ENCODE measurements at places on chromosomes 3 and 15.
A peak's percentile ranks its signal among the peaks of the same experiment; 100 is the strongest.

GRCh38 chr3:111944372-111944771, 34.5 kb upstream of the ABHD10 start:
- no peak for DNase-seq

DNA sequence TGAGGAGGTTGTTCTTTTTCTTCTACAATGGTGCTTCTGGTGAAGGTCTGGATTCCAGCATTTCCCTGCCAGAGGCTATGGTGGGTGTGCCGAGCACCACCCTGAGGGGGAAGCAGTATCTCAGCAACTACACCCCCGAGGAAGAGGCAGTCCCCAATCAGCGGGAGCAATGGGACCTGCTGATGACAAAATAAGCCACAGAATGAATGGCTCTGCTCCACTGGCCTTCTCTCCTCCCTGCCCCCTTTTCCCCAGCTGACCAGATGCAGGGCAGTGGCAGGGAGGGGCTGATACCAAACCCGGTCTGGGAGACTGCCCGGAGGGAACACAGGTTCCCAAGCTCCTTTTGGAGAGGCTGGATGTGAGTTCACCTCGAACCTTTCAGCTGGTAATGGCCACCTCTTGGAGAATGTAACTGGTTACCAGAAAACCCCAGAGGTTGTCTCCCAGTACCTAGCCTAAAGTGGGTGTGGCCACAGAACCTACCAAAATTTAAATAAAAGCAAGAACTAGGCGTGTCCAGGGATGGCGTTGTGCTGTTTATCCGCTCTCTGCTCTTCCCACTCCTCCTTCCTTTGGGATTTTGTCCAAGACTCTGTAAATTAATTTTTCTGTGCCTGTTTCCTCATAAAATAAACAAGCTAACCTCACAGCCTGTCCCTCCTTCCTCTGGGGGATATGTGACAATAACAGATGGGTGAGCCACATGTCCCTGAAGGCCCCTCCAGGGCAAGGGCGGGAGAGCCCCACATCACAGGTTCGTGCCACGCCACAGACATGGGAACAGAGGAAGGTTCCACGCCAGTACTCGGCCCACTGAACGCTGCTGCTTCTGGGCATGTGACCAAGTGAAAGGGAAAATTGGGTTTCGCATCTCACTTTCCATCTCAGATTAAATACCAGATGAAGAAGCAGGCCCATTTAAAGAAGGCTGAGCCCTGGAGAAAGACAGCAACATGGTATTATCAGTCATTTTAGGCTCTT, 35.1 kb upstream of the SPTBN5 start:
- DNase-seq, result peak; percentile 65

- DNase-seq, result no peak
Observed at GRCh38 chr3:31668242-31668641, 135.5 kb downstream of the STT3B start.

DNA sequence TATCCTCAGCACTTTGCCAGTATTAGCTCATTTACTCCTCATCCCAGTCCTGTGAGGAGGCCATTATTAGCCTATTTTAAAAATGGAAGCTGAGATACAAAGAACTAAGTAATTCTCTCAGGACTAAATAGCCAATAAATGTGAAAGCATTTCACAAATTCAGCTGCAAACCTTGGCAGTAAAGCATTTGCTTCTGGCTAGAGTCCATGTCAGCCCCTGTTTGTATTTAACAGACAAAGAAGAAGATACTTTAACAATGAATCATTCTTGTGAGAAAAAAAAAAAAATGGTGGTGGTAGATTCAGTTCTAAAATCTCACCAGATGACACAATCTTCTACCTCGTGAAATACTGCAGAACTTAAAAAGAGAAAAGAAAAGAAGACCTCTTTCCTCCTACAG, 85.0 kb upstream of the CNTN6 start:
- DNase-seq, result peak; percentile 11

DNA sequence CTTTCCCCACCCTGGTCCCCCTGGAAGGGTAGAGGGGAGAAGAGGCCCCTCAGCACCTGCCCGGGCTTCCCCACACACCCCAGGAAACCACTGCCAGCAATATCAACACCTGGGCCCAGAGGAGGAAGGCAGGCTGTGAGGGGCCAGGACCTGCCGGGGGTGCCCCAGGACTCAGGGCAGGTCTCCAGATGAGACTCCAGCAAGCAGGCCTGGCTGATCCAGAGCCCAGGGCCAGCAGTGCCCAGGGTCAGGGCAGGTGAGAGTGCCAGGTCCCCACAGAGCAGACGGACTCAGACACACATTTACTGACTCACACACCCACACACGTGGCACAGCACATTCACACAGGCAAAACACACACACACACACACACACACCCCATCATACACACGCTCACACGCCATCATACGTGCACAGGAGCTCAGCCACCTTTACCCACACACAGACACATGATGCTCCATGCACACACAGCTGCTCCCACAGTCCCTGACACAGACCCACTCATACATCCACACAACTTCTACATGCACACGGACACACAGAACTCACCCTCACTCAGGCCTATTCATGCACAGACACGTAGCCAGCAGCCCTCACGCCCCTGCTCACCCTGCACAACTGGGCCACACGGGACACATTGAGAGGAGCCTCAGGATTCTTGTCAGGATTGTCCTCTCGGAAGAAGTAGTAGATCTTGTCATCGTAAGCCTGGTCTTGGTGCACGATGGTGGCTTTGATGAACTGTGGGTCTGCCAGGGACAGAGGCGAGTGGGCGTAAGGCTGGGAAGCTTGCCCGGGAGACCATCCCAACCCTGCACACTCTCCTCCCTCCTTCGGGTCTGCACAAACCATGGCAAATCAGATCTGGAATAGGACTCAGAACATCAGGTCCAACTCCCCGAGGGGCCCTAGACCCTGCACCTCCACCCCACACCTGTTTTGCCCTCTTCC, 17.5 kb downstream of the SEMA7A start:
- no peak for DNase-seq

DNA sequence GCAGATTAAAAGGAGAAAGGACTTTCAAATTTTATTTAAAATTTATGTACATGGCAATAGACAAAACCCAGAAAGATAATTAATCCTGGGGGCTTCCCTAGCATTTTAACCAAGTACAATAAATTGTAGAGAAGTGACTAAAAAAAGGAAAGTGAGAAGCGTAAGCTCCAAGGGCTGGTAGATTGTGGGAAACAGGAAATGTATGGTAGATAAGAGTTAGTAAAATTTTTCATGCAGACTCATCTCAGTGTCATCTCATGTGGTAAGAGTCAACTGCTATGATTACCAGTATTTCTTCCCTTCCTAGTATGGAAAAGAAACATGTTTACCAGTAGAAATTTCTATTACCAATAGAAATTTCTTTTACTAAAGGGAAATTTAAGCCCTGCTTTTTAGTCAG, 464.3 kb upstream of the AGTR1 start:
- DNase-seq, result peak; percentile 58

GRCh38 chr3:135034291-135034768, 239.3 kb downstream of the EPHB1 start:
- DNase-seq, result no peak

- peak; percentile 63 for DNase-seq
Observed at GRCh38 chr3:169241991-169242707, 421.4 kb downstream of the MECOM start.

DNA sequence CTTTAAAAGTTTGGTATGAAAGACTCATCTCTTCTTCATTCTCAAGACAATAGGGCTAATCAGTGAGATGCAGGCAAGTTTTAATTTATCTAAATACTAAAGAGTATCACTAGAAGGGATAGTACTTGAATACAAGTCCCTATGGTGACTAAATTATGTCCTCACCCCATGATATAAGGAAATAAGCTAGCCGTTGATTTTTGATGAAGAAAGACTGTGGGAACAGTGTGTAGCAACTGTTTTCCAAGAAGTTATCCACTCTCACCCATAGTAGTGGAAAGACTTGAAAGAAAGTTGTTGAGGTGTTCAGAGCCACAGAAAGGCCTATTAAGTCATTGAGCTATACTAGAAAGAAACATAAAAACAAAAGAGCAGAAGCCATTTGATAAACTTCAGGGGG, 36.7 kb downstream of the PIK3CA start:
- DNase-seq, result no peak

DNA sequence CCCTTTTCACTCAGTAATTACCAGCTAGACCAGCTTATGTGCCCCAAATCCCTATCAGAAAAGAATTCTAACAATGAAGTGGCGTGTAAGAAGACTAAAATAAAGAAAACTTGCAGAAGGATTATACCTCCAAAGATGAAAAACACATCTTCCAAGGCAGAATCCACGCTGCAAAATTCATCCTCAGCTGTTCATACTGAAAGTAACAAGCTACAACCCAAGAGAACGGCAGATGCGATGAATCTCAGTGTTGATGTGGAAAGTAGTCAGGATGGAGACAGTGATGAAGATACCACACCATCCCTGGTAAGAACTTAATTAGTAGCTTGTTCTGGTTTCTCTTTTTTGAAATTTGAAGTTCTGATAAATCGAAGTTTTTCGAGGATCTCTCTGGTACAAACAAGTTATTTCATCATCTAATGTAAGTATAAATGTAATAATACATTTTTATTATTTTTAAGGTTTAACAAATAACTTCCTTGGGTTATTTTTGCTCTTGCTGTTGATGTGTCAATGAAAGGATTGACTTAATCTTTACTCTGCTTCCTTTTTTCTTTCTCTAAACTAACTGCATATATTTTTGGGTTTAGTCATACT, 1.4 kb downstream of the WDR76 start:
- DNase-seq, result peak; percentile 31

GRCh38 chr3:15264486-15264885, 58.4 kb downstream of the CAPN7 start:
- no peak for DNase-seq

DNA sequence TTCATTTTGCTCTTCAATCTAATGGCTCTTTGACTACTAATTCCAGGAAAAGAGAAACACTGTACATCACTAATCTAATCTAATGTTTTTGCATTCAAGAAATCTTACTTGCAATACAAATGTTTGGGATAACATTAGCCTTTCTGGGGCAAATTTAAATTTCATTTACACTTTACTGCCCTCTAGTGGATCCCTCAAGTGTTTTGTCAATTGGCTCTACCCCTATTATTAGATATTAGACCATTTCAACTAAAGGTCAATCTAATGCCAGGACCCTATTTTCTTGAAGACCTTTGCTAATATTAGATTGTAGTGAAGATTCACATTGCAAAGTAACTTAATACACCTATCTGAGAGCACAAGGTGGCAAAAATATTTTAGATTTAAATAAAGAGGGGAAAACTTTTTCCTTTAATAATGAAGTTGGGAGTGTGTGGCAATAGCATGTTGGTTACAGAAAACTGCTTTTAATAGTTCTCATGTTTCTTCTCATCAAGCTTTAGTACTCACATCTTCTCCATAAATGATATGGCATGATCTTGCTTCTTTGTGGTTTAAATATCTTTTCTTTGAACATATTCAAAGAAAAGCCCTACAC, 5.0 kb downstream of the C2CD4A start:
- peak; percentile 50 for DNase-seq

DNA sequence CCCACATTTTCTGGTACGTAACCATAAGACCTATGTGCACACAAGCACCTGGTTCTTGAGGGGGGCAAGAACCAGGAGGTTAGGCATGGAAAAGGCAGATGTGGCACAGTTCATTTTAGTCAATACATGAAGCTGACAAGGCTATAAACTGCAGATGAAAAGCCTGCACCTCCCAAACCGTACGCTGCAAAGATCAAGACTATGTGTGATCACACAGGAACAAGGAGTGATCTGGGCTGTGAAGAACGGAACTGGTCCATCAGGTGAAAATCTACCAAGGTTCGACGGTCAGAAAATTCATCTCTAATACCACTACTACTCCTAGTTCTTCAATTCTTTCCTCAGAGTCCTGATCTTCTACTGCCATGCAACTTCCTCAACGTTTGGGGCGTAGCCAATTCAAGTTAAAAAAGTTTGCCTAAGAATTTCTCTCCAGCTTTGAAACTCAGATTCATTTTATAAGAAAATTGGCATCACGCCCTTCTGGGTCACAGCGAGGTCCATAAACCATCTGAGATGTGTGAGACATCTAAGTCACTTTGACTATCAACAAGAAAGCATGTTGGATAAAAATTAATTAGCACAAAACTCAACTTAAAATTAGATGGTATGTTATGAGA, 41.9 kb downstream of the PLD1 start:
- DNase-seq, result no peak

- peak; percentile 53 for DNase-seq
Observed at GRCh38 chr3:188385295-188385694, 231.3 kb downstream of the LPP start.

- DNase-seq, result no peak
Observed at GRCh38 chr3:30893678-30894325, 659 bp downstream of the GADL1 start.

- no peak for DNase-seq
Observed at GRCh38 chr15:100758555-100758954, 121.1 kb upstream of the ALDH1A3 start.

- DNase-seq, result no peak
Observed at GRCh38 chr3:38137615-38138348, 679 bp upstream of the MYD88 start.

- no peak for DNase-seq
Observed at GRCh38 chr15:66107070-66107469, 146.5 kb downstream of the MEGF11 start.

GRCh38 chr3:186826976-186827857, 15.3 kb upstream of the ADIPOQ start:
- peak; percentile 77 for DNase-seq

DNA sequence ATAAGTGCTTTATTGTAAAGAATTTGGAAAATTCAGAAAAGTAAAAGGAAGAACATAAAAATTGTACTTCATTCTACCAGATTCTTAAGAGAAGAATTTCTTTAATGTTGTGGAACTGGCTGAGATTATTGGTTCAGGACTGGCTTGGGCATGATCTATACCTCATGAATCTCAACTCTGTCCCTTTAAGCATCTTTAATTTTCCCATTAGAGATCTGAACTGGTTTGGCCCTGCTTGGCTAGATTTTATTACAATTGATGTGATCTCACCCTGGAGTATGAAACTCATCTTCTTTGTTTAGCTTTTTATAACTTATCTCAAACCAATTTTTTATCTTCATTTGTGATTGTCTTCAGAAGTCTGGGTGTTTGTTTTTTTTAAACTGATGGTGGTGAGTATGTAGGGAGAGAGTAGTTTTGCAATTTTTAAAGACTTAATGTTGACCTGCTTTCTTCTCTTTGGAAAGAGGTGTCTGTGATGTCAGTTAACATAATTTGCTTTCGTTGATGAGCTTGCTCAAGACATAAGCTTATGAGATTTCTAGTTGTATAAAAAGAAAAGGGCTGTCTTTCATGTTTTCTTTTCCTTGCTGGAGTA, 61.9 kb downstream of the ZNF609 start:
- DNase-seq, result no peak

GRCh38 chr3:133937756-133938601, 42.3 kb upstream of the RAB6B start:
- no peak for DNase-seq
